EL (cell line): ENCODE measurements at places on chromosomes 16 and 17.

- DNase-seq, result no peak
Observed at GRCh38 chr17:44687756-44688155, 1.8 kb downstream of the CCDC43 start.

GRCh38 chr17:82566129-82566960 lies 46.8 kb downstream of the FOXK2 start:
- no peak for DNase-seq

DNA sequence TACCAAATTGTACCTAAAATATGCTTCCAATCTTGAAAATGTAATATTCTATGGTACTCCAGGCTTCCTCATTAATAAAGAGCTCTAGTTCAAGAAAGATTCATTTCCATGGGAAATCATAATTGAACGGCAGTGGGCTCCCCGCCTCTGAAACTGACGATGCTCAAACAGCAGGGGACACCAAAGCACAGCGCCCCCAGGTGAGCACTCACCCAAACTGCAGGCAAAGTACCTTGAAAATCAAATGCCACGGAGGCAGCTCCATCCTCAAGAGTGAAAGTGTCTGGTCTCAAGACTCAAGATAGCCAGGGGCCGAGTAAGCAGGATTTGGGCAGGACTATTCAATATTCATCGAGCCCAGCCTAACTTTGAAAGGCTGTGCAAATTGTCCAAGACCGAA lies 217.4 kb upstream of the TNRC6C start:
- DNase-seq, result no peak

- no peak for DNase-seq
Observed at GRCh38 chr16:87922250-87922871, 14.0 kb downstream of the CA5A start.

- no peak for DNase-seq
Observed at GRCh38 chr16:22235839-22236745, 30.0 kb downstream of the EEF2K start.

DNA sequence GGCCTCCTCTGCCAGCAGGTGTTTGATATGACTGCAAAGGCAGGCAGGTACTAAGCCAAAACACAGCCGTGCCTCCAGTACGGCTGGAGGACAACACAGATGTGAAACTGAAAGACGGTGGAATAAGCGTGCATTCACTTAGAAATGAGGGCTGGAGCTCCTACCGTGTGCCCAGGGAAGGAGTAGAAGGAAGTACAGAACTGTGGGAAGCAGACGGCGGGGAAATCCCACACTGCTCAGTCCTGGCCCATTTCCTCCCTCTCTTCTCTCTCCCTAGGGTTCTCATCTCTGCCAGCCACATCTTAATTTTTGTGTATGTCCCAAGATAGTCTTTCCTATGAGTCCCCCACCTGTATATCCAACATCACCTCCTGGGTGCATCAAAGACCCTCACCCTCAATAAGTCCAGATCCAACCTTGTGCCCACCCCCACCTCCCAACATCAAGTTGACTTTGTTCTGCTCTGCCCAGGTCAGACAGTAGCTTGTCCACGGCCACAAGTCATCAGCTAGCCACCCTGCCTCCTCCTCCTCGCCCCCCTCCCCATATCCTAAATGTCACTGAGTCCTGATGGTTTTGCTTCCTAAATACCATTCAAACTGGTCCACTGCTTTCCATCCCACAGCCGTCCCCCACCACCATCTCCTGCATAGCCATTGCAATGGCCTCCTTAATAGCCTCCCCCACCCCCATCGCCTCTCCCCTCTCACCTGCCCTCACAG lies 77.1 kb upstream of the RPL38 start:
- DNase-seq, result no peak

DNA sequence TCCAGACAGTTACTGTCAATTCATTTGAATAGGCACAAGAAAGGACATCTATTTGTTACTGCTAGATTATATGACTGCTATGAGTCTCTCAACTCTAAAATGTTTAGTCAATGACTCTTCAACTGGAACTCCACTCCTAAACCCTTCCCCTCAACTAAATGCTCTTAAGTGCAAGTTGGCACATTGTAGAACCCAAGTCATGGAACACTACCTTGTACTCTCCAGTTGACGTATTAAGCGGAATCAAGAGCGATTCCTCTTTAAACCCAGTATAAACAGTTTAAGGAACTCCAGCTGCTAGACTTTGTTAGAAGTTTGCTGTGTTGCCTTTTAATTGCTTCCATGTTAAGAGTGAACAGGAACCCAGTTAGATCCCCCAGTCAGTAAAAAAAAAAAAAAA lies 44.6 kb downstream of the STH start:
- no peak for DNase-seq

DNA sequence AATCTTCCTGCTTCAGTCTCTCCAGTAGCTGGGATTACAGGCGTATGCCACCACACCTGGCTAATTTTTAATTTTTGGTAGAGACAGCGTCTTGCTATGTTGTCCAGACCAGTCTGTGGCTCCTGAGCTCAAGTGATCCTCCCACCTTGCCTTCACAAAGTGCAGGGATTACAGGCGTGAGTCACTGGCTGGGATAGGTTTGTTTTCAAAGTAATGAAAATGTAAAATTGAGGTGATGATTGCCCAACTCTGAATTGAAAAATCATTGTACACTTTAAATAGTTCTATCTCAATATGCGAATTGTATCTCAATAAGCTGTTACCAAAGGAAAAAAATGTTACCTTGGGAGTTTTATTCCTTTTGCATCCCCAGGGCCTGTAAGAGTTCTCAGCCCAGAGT lies 1.2 kb upstream of the AMFR start:
- DNase-seq, result no peak

DNA sequence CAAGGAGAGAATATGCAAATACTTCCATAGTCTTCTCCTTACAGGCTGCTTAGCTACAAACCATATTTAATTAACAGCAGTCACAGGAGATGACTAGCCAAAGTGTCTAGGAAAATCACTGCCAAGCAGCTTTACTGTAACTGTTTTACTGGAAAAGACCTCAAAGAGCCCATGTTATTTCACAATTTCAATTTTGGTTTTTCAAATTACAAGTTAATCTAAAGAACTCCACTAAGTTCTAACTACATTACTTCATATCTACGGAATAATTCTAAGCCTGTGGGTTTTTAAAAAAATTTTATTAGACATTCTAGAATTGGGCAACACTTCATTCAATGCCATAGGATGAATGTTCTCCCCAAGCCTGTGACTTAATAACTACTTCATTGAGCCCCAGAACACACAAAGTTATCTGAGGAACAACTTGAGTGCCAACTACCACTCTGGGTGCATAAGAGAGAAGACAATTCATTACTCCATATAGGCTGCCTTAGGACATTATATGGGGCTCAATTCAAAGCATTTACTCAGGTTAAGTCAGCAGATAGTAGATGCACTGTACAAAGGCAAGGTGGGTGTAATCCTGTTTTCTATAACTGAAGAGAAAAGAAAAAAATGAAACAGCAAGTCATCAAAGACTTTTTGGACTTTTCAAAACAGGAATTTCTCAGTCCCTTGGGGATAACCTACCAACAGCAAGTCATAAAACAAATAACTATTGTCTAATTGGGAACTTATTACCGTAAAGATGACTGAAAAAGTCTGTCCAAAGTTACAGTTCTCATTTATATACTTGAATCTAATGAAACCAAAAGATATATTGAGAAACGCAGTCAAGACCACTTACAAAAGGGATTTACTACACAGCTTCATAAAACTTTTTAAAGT lies 33.0 kb downstream of the STAT3 start:
- DNase-seq, result peak; percentile 29

DNA sequence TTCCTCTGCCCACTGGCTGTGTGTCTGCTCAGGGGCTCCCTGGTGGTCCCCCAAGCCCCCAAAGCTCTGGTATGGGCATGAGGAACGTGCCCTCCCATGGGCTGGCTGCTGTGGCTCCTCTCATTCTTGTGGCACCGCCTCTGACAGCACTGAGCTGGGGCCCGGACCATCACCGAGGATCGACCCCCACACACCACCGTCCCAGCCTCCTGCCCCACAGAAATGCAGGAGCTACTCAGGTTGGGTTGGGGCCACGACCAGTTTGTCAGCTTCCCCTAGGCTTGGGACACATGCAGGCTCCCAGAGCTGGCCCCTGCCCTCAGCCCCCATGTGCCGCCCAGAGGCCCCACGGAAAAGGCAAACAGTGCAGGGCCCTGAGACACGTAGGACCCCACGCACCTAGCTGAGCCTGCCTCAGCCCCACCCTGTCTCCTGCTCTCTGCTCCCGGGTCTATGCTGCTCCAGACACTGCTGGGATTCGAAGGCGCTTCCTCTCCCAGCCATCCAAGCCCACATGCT lies 3.3 kb upstream of the CASKIN1 start:
- DNase-seq, result no peak

- no peak for DNase-seq
Observed at GRCh38 chr17:50642722-50643656, 8.3 kb downstream of the ABCC3 start.

- no peak for DNase-seq
Observed at GRCh38 chr17:62303476-62303875, 76.9 kb upstream of the EFCAB3 start.

DNA sequence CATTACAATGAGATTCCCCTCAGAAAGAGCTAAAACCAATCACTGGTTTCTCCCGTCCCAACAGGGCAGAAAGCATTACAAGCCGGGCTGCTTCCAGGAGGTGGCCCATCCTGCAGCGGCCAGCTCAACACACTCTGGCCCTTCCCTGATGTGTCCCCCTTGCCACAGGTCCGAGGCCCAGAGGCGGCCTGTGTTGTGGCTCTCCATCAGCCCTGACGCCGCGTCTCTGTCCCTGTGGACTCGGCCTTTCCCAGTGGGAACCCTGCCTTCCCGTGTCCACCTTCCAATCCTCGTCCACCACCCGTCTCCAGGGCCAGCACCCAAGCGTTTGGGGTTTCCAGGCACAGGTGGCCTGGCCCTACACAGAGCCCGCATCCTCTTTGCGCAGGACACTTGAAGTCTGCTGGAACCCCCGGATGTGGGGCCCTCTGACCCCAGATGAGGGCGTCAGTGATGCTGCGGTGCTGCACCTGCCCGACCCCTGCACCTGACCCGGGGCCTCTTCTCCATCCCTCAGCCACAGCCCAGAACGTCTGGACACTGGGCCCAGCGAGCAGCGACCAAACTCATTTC lies 21.1 kb downstream of the RAB40B start:
- DNase-seq, result no peak

- no peak for DNase-seq
Observed at GRCh38 chr16:85358704-85359146, 246.5 kb upstream of the CIBAR2 start.

DNA sequence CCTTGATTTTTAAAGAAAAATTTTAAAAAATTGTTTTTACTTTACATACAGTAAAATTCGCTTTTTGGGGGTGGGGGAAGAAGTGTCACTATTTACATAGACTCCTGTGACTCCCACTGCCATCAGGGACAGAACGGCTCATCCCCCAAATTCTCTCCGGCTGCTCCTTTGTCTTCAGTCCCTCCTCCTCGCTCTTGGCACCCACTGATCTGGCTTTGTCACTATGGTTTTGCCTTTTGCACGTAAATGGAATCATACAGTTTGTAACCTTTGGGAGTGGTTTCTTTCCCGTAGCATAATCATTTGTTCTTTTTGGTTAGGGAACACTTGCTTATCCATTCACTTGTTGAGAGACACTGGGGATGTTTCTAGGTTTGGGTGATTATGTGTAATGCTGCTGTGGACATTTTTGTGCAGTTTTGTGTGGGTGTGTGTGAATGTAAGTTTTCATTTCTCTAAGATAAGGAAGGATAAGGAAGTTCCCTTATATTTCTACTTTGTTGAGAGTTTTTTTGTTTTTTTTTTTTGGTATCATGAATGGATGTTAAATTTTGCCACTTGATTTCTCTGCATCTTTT lies 27.4 kb downstream of the RAB11FIP4 start:
- DNase-seq, result no peak

- DNase-seq, result no peak
Observed at GRCh38 chr16:88719267-88719932, 13.1 kb downstream of the CTU2 start.

GRCh38 chr16:12091569-12092543 lies 115.3 kb downstream of the SNX29 start:
- no peak for DNase-seq

GRCh38 chr16:80569440-80570105 lies 28.8 kb downstream of the DYNLRB2 start:
- DNase-seq, result peak; percentile 75

GRCh38 chr16:57536306-57537193 lies at the start of gene CCDC102A:
Gene CCDC102A (minus strand): TSS chr16:57536571. CDS start chr16:57529177, 7,394 bp downstream.
- peak; percentile 46 for DNase-seq

DNA sequence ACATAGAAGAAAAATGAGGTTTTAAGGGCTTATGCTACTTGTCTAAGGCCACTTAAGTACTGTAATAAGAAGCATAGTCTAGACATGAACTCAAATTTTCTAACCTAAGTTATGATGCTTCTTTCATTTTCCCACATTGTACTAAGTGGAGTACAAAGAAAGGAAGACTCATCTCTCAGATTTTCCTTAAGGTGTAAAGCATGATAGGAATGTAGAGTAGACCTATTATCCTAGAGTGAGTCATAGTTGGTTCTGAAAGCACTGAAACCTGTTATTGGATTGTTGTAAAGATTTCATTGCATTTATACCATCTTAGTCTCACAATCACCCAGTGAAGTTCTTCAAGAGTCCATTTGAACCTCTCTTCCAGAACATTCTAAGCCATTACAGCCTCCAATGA lies 343.8 kb downstream of the TOX3 start:
- no peak for DNase-seq

GRCh38 chr17:20243524-20243923 lies 223.8 kb downstream of the LGALS9B start:
- DNase-seq, result no peak

DNA sequence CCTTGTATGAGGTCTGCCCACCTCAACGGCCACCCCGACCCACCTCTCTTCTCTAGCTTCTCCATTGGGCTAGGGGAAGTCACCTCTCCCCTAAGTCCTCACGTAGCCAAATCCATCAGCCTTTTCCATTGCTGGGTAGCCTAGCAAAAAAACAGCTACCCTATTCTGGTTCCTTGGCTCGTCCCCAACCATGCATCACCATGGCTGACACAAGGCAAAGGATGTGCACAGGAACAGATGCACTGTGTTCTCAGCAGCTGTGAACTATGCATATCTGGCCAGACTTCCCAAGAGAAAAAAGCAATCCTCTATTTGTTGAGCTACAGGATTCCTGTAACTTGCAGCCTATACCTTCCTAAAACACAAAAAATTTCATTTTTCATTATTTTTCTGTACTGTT lies 22.0 kb upstream of the FLCN start:
- DNase-seq, result no peak

GRCh38 chr17:50635732-50635981 lies 976 bp downstream of the ABCC3 start:
- no peak for DNase-seq

- peak; percentile 49 for DNase-seq
Observed at GRCh38 chr17:38874505-38875400, 4.9 kb downstream of the LASP1 start.

DNA sequence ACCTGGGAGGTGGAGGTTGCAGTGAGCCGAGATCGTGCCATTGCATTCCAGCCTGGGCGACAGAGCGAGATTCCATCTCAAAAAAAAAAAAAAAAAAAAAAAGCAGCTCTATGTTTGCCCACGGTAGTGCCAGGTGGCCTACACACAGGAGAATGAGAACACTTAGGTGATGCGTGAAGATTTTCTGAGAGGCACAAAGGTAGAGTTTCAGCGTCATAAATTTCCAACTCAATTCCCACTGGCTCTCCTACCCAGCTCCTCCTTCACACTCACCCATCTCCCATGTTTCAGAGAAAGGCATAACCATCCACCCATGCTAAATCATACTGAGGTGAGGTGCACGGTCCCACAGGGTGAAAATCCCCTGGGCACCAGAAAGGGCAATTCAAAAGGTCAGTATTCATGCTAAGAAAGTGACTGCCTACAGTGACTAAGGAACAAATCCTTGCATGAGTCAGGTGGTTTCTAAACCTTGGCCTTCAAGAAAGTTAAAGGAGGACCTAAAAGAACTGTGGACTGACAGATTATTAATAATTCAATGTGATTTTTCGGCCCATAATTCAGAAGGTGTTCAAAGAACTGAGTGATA lies 4.8 kb downstream of the DCAKD start:
- DNase-seq, result peak; percentile 39
